ENCODE measurements at places on chromosomes 3 and 15.

DNA sequence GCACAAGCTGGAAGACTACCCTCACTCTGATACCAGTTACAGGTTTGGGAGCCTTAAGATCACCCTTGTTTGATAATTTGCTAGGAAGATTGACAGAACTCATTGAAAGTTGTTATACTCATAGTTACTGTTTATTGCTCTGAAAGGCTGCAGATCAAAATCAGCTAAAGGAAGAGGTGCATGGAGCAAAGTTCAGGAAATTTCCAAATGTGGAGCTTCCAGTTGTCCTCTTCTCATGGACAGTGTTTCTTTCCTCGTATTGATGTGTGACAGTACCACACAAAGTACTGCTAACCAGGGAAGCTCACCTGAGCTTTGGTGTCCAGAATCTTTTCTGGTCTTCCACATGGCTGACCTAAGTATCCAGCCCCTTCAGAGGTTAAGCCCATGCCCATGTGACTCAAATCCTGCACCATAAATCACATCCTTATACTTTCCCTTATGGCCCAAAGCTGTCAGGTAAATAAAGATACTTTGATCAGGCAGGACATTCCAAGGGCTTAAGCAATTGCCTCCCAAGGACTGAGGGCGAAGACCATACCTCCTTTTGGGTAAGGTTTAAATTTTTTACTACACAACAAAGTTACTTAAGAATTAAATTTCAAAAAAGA, 93.1 kb upstream of the ZBED2 start:
- DNase-seq, result no peak

- DNase-seq, result no peak
Measured at GRCh38 chr3:98770261-98771039, 7.3 kb downstream of the ST3GAL6 start.

- no peak for DNase-seq
Measured at GRCh38 chr3:78728406-78729145, 1039.2 kb downstream of the ROBO1 start.

- no peak for DNase-seq
Measured at GRCh38 chr3:47315069-47315647, 32.4 kb downstream of the KLHL18 start.

- DNase-seq, result no peak
Measured at GRCh38 chr3:194374935-194375334, 5.4 kb upstream of the LRRC15 start.

GRCh38 chr3:108406063-108406660, 104.2 kb downstream of the MYH15 start:
- no peak for DNase-seq

DNA sequence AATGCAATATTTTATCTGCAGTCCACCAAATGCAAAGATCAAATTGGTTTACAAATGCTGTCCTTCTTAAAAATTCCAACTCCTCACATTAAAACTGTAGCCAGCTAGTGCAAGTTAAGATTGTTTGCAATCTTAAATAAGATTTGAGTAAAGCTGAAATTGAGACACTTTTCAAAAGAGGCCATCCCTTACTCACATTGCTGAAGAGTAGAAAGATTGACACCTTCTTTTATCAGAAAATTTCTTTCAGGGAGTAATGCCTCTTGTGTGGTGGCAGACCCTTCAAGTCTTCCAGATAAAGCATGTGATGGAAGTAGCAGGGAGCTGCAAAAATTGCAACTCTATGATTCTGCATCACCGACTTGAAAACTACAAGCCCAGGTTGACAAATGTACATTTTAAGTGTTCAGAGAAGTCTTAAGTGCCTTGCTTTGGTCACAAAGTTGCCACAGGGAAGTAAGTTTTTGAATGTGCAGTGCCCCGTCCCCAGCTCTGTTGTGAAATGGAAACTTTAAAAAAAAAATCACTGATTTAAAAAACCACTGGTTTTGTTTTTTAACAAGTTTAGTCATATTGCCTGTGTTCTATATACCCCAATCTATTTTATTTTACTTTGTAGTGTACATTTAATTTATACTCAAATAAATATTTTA, 12.6 kb downstream of the CD86 start:
- no peak for DNase-seq

GRCh38 chr3:47054412-47054811, 74.9 kb downstream of the NBEAL2 start:
- DNase-seq, result no peak

GRCh38 chr15:93362821-93363220, 273.8 kb upstream of the RGMA start:
- DNase-seq, result no peak

DNA sequence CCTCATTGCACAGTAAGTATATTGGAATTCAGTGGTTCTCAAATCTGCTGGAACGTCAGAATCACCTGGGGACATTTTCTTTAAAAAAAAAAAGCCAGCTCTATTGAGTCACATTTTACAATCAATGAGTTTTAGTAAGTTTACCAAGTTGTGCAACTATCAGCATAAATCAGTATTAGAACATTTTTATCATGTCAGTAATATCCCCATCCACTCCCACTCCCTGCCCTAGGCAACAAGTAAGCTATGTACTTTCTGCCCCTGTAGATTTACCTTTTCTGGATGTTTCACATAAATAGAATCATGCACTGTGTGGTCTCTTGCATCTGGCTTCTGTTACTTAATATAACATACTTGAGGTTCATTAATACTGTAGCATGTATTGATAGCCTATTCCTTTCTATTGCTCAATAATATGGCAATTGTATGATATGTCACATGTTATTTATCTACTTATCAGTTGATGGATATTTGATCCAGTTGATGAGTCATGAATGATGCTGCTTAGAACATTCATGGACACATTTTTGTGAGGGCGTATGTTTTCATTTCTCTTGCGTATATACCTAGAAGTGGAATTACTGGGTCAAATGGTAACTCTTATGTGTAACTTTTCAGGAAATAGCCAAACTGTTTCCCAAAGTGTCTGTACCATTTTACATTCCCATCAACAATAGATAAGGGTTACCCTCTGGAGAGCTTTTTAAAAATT, 180.5 kb downstream of the THSD4 start:
- no peak for DNase-seq

- no peak for DNase-seq
Measured at GRCh38 chr3:11307830-11308432, 35.7 kb downstream of the ATG7 start.

DNA sequence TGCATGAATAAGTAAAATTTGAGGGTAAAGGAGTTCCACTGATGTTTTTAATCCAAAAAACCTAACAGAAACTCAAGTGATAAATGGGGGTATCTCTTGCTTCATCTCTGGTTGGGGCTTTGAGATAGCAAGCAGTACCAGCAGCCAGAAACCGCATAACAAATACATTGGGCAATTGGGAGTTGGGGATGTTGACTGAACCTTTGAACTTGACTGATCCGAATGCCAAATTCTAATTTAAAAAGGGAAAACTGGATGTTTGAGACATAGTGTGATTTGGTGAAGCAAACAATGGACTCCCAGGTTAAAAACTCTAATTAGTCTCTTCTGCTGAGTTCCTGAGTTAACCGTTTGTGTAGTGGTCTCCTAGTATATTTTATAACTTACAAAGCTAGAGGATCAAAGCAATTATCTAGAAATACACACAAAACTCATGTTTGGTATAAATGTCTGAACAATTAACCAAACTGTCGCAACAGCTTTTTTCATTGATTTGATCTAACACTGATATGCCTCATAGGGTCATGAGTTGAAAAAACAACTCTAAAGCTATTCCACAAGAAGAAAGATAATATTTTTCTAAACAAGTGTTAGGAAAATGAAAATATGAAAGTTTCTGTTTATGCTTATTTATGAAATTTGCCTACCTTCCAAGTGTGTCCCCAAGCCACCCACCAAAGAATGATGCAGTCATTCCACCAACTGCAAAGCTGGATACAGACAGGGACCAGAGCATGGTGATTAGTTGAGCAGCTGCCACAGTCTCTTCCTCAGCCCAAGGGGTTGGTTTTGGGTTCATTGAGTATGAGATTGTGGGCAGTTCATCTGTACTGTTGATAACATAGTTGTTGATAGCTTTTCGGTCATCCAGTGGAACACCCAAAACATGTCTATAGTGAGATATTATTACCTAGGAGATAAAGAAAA, 12.4 kb downstream of the SLC2A2 start:
- no peak for DNase-seq

- no peak for DNase-seq
Measured at GRCh38 chr15:78425643-78426042, 12.4 kb upstream of the IREB2 start.

DNA sequence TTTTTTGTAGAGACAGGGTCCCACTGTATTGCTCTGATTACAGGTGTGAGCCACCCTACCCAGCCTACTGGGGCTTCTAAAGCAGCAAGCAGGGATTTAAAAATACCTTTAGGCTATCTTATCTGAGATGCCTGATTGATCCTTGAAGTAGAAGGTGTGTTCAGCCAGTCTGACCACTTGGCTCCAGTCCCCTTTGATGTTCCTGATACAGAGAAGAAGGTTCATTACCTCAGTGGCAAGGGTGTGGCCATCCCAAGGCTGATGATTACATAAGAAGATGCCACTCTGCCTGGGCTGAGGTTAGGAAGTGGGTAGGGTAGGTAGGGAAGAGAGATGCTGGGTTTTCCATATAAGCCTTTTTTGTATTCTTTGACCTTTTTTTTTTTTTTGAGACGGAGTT, 11.2 kb upstream of the DCAF1 start:
- no peak for DNase-seq

- DNase-seq, result no peak
Measured at GRCh38 chr3:122021811-122022401, at the start of gene ILDR1. Gene ILDR1, minus strand, starts transcription at chr3:122022247. Its CDS starts 170 bp downstream, at chr3:122022077.

- DNase-seq, result no peak
Measured at GRCh38 chr3:58163234-58163633, 47.5 kb downstream of the DNASE1L3 start.

DNA sequence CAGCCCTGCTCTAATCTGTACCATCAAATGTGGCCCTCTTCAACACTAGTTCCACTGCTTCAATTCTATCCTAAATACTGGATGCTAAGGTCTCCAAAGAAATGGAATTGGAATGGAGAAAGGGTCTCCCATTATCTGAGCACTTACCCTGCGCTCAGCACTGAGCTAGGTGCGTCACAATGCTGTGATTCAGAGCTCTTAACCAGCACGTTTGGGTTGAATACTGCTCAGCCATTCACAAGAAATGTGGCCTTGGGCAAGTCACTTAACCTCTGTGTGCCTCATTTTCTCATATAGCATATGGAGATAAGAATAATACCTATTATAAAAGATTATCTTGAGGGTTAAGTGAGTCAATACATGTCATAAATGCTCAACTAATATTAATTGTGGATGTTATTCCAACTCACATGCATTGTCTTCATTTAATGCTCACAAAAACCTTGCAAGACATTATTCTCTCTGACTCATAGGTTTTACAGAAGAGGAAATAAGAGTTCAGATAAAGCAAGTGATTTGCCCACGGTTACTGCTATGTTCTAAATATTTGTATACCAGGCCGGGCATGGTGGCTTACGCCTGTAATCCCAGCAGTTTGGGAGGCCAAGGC, 27.4 kb upstream of the SRGAP3 start:
- no peak for DNase-seq
